ENCODE measurements at places on chromosomes 16 and 17.

- no peak for DNase-seq
Observed at GRCh38 chr17:13385481-13385911, 216.2 kb downstream of the HS3ST3A1 start.

DNA sequence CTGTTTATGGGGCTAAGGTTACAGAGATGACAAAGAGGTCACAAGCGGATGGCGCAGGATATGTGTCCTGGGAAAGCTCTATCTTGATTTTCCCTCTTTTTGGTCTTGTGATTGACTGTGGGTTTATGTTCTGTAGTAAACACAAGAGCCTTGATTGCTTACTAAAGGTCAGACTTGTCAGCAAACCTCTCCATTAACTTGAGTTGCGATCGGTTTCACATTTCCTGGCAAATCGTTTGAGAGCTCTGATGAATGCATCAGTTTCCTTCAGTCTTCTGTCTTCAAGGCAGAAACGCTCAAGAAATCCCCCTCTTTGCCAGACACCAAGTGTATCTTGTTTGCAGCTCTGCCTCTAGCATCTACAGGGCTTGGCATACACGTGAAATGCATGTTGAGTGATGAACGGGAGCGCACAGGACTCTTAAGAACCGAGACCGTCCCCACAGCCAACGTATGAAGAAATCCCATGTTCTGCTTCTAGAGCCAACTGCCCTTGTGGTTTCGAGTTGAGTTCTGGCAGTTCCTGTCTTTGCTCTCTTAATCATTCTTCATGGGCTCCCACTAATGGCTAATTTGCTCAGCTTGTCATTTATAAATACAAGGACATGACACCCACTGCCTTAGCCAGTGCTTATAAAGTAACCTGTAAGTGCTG lies 143.3 kb downstream of the PITPNC1 start:
- DNase-seq: peak; percentile 87

- DNase-seq: no peak
Observed at GRCh38 chr17:40862985-40863733, 3.9 kb downstream of the KRT12 start.

- DNase-seq: no peak
Observed at GRCh38 chr16:69031877-69032301, 73.6 kb upstream of the HAS3 start.

DNA sequence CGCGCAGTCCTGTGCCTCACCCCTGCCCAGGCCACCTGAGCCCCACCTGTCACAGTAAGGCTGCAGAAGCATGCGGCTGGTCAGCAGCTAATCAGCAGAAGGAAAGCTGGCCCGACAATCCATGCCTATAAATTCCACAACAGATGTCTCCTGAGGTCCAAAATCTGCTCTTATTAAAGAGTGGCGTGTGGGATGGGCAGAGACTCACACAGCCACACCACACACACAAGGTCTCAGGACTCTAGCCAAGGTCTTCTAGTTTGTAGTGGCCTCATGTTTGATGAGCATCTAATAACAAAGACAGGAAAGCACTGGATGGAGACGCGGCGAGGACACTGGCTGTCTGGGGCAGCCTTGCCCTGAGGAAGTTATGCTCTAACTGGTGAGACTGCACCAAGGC lies 55.9 kb downstream of the ANKRD11 start:
- no peak for DNase-seq
